ENCODE measurements at places on chromosomes 3 and 15.
A peak's percentile ranks its signal among the peaks of the same experiment; 100 is the strongest.

DNA sequence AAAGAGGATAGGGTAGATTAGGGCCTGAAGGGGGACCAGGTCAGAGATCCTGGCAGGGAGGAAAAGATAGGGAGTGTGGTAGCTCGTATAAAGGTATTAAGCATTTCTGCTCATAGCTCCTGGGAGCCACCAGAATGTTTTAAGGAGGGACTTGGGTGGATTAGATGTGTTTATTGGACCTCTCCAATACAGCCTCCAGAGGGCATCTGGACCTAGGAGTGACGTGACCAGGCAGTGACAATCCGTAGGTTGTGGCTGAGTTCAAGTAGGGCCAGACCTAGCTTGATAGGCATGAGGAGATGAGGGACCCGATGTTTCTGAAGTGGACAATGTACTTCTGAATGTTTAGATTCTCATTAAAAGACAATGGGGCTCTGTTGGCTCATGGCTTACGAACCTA lies 435.2 kb downstream of the MCTP2 start:
- H3K27me3 ChIP-seq: peaks cover 10% of the 10 kb centered on the region
- no peaks in the 10 kb centered on the region for H3K36me3 ChIP-seq
- no peak overlapping the region for H3K4me3 ChIP-seq
- no peak for DNase-seq
- H3K4me1 ChIP-seq: no peaks in the 10 kb centered on the region

- no peak for DNase-seq
- H3K36me3 ChIP-seq: no peaks in the 10 kb centered on the region
- peak overlapping the region; percentile 60 for H3K27ac ChIP-seq
- peak overlapping the region; percentile 94 for H3K4me3 ChIP-seq
These were observed 1.0 kb downstream of the P3H2 start for GRCh38 chr3:190119461-190120268.

- no peak overlapping the region for H3K4me3 ChIP-seq
- peaks cover 9% of the 10 kb centered on the region for H3K27me3 ChIP-seq
- H3K36me3 ChIP-seq: no peaks in the 10 kb centered on the region
These were observed 173.9 kb upstream of the ICE2 start for GRCh38 chr15:60652870-60653269.

- H3K27ac ChIP-seq: no peak overlapping the region
- DNase-seq: no peak
- peaks cover 30% of the 10 kb centered on the region for H3K4me1 ChIP-seq
- H3K27me3 ChIP-seq: peaks cover 2% of the 10 kb centered on the region
- H3K4me3 ChIP-seq: no peak overlapping the region
- H3K36me3 ChIP-seq: peaks cover 39% of the 10 kb centered on the region
These were observed 34.6 kb downstream of the ROPN1B start for GRCh38 chr3:126003447-126004190.

GRCh38 chr15:38040615-38041014 lies 106.2 kb downstream of the TMCO5A start:
- DNase-seq: no peak
- no peaks in the 10 kb centered on the region for H3K36me3 ChIP-seq
- H3K4me3 ChIP-seq: peak overlapping the region; percentile 41
- H3K27me3 ChIP-seq: no peaks in the 10 kb centered on the region

- peak overlapping the region; percentile 50 for H3K27ac ChIP-seq
- H3K36me3 ChIP-seq: peaks cover 9% of the 10 kb centered on the region
- no peak for DNase-seq
These were observed 28.2 kb downstream of the DAG1 start for GRCh38 chr3:49498239-49498638.

All from HFFc6 (cell line).